ENCODE measurements at places on chromosomes 1 and 21.

DNA sequence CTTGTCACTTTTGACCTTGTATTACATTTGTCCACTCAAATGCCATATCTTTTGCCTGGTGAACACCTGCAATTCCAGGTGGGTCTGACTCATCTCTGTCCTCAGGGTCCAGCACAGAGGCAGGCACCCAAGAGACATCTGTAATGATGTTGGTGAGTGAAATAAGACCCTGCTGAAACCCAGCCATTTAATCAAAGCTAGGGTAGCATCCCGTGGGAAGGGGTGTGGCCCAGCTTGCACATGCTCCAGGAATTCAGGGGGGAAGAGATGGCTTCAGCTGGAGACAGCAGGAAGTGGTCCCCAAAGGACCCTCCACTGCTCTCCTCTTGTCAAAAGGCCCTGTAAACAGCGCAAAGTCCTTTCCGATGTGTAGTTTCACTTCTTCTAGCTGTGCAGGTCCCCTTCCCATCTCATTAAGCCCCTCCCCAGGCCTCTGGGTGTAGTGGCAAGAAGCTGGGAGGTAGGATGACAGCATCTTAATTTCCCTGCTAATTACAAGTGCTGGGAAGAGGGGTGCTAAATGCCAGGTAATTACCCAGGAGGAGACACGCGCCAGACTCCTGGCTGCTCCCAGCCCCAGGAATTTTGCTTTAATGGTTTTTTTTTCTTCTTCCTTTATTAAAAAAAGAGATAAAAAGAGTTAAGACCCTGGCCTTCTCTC is 54.4 kb upstream of the TRABD2B start:
- DNase-seq: no peak

GRCh38 chr1:109823543-109824348 is 60.0 kb upstream of the EPS8L3 start:
- no peak for DNase-seq

GRCh38 chr1:184416481-184416880 is 29.7 kb downstream of the C1orf21 start:
- DNase-seq: no peak

- no peak for DNase-seq
These were observed 99.4 kb downstream of the TSEN15 start for GRCh38 chr1:184150776-184151531.

GRCh38 chr1:244964112-244964971 is 100.0 kb upstream of the HNRNPU start:
- DNase-seq: no peak

- DNase-seq: no peak
These were observed 33.0 kb downstream of the APP start for GRCh38 chr21:26137379-26138060.

DNA sequence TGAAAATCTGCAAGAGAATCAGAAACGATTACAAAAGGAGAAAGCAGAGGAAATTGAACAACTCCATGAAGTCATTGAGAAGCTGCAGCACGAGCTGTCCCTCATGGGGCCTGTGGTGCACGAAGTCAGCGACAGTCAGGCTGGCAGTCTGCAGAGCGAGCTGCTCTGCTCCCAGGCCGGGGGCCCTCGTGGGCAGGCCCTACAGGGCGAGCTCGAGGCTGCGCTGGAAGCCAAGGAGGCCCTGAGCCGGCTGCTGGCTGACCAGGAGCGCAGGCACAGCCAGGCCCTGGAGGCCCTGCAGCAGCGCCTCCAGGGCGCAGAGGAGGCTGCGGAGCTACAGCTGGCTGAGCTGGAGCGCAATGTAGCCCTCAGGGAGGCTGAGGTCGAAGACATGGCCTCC is 47.5 kb upstream of the DIP2A start:
- DNase-seq: no peak

GRCh38 chr1:43067977-43068751 is 103.9 kb downstream of the EBNA1BP2 start:
- no peak for DNase-seq

GRCh38 chr1:155134322-155134721 is 1.3 kb upstream of the SLC50A1 start:
- DNase-seq: no peak

GRCh38 chr1:5526385-5526750 is 465.9 kb downstream of the NPHP4 start:
- DNase-seq: no peak

GRCh38 chr1:181626279-181626938 is 143.1 kb downstream of the CACNA1E start:
- no peak for DNase-seq

DNA sequence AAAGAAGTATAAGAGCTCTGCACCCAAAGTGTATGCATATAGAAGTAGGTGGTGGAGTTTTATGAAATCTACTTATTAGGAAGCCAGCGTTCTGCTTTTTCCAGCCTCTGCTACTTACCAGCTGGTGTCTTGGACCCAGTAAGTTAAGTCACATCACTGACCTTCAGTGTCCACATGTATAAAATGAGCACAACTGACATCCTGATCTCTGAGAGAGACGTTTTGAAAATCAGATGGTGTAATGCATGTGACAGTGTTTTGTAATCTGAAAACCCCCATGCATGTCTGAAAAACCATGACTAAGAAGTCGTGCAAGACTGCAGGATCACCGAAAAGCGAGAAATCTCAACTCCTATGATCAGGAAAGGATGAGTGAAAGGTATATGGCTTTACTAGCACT is 2.0 kb downstream of the CR1 start:
- no peak for DNase-seq

DNA sequence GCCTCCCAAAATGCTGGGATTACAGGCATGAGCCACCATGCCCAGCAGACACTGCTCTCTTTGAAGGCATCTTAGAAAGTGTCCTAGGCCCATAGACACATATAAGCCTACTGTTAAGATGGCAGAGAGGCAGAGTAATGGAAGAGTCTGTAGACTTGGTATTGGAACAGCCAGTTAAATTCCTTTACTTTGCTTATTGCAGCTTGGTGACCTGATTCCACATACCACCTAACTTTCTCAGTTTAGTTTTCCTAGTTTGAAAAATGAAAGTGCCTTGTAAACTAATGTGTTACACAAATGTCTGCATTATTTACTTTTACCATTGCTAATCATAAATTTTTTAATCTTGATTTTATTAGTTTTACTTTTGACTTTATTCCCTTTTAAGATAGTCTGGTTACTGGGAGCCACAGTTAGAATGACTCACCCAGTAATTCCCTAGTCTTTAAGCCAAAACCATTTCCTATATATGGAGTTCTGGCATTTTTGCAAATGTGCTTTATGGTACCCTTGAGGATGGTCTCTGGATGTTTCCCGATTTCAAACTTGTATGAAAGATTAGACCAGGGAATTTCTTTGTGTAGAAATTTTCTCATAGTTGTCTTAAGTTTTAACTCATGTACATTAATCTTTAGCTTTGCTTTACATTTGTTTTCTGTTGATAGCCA is 6.4 kb downstream of the SMAP2 start:
- no peak for DNase-seq

Measured in bone marrow (tissue), 2 donors.